Peyer's patch (tissue), 4 donors: ENCODE measurements at places on chromosomes 12 and 14. TPM values are rescaled to one million over a fixed set of nuclear protein-coding genes. Genes with fewer than 3 reads are reported as not detected.
A peak's percentile ranks its signal among the peaks of the same experiment; 100 is the strongest.

DNA sequence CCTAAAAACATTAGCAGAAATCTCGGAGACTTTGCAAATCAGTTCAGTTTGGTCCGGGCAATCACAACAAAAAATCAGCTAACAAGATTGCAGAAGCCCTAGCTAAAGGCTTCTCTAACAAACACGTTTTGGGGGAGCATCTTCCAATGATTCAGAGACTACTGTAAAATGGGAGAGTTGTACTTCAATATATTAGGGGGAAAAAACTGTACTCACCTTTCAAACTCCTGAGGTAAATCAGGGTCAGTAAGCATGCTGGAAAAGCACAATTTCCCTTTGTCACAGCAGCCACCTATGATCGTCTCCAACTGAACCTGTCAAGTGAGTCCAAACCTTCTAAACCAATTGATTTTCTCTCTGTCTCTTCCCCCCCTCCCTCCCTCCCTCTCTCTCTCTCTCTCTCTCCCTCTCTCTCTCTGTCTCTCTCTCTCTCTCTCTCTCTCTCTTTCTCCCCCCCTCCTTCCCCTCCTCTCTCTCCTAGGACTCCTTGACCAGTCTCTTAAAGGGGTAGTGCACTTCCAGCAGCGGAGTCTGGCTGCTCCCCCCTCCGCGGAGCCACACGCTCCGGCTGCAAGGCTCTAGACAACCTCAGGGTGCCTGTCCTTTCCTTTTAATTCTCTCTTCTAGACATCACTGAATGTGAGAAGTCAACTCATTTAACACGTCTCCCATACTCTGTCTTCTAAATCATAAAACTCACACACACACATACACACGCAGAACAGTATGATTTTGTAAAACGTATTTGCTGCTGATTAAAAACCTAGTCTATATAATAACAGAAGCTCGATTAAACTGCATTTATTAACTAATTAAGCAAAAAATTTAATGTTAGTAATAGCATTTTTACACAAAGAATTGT, at the start of gene SOX5:
SOX5 (minus strand) TSS at position 323 of the 862 bp plus-strand sequence; CDS start at position 254, 69 bp downstream.
- DNase-seq: no peak
- H3K36me3 ChIP-seq: no peaks in the 10 kb centered on the region
- peak within 1 kb of the TSS; percentile 3 for H3K4me3 ChIP-seq
- H3K27me3 ChIP-seq: no peaks in the 10 kb centered on the region

KRT78 gene
- not detected for total RNA-seq

GZMH gene
- total RNA-seq: not detected

SAMD15 gene
- total RNA-seq: not detected

KRT74 gene
- not detected for total RNA-seq
